ENCODE measurements at places on chromosomes 11 and 22.

DNA sequence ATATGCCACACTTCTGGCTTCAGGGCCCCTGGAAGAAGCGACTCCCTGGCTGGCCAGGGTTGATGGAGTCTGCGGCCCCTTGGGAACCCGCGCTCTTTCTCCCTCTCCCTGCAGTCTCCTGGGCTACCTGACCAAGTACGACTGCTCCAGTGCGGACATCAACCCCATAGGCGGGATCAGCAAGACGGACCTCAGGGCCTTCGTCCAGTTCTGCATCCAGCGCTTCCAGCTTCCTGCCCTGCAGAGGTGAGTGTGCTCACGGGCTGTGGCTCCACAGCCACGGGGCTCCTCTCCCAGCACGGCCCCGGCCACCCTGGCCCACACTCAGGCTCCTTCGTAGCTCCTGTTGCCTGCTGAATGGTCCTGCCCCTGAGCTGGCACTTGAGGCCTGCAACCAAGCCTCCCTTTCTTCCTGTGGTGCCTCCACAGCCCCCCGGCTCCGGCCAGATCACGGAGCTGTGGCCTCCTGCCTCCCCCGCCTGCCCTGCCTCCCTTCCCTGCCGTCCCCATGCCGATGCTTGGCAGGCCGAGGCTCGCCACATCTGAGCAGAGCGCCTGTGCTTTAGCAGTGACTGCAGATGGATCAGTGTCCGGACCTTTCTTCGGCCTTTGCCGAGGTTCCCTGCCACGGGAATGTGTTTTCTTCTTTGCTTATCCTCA lies 36.2 kb upstream of the KRTAP5-7 start:
- DNase-seq: no peak

DNA sequence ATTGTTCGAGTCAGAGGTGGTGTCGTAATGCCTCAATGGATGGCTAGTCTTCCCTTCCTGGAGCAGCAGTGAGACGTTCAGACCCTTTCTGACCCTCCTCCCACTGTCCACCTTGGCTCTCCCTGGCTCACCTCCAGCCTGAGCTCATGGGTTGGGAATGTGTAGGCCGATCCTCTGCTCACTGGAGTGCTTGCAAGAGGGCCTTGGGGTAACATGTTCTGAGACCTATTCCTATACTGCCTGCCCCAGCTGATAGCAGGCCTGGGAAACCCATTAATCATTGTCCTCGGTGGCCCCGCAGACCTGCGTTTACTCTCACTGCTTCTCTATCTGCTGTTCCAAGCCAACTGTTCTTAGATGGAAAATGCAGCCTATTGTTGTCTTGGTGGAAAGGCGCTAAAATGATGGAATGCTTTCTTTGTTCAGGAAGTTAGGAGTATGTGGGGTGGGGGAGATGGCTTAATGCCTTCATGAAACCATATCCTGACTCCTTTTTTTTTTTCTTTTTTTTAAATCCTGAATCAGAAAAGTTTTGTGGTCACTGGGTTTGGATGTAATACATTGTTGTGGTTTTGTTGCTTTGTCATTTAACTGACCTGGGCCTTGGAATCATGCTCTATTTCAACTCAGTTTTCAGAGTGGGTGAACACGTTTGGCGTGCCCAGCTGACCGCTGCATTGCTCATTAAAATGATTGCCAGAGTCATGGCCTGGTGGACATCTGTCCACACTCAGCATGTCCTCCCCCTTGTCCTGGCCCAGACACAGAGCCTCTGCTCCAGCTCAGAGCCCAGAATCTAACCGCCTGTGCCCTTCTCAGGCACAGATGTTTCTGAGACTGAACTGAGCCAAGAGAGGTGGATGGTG lies 72.5 kb downstream of the MICAL2 start:
- DNase-seq: no peak

DNA sequence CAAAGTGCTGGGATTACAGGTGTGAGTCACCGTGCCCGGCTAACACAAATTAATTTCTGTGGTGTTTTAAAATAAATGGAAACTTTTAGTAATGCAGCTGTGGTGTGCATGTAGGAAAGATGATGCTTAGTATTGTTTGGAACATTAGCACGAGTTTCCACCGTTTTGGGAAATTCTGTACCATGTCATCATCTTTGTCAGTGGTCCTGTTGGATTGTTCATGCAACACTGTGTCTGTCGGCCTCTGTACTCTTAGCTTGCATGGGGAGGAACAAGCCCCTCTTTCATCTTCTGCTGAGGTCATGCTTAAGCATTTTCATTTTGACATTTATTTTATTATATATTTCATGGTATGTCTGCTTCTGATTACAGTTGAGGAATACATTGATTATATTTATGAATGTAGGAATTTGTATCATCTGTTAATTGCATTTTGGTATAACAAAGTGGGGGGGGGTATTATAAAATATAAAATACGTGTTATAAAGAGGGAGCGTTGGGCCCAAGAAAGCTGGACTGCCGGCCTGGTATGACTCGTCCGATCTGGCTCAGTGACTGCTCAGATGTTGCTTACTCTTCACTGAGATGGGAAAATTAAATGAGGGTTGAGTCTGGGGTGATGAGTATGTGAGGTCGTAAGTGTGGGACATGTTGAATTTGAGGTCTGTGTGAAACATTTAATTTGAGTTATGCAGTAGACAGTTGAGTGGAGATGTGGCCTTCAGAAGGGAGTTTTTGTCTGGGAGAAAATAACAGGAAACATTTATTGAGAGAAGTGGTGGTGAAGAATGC lies 28.7 kb downstream of the CECR2 start:
- DNase-seq: no peak

- peak; percentile 87 for DNase-seq
Measured at GRCh38 chr22:29167032-29167911, 38.4 kb upstream of the EMID1 start.

DNA sequence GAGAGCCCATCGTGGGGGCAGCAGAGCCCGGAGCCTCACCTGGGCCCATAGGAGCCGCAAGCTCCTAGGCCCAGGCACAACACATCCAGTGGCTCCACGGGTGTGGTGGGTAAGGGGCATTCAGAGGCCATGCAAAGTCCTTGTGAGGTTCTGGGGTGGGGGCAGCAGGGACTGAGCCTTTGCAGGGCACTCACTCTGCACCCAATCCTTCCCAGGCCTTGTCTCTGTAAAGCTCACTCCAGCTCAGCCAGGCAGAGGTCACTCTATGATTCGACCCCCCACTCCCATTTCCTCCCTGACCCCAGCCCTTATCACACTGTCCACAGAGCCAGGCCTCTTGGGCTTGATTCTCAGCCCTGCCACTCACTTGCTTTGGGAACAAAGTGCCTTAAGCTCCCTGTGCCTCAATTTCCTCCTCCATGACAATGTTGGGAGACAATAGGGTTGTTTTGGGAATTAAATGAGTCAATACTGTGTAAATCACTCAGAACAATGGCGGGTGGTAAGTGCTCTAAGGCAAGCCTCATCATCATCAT lies 46.6 kb downstream of the LRRC32 start:
- DNase-seq: no peak

GRCh38 chr11:118437208-118438125 lies 1.2 kb downstream of the KMT2A start:
- DNase-seq: peak; percentile 69

DNA sequence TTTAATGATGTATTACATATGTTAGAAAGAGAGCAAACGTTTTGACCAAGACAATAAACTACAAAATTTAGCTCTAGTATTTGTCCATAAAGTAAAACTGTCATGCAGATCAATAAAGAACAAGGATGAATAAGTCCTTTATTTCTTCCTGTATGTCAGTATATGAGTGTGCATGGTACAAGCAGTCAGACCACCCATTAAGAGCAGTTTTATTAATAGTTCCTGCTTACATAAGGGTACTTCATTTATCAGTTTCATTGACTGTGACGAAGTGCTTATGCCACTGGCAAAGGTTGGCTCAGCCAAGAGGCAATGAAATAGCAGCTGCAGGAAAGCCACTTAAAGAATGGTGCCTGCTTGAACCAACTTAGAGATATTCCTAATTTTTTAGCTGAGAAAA lies 913.0 kb upstream of the CNTN5 start:
- DNase-seq: no peak

- DNase-seq: no peak
Measured at GRCh38 chr22:45742866-45743450, 71.3 kb downstream of the ATXN10 start.

DNA sequence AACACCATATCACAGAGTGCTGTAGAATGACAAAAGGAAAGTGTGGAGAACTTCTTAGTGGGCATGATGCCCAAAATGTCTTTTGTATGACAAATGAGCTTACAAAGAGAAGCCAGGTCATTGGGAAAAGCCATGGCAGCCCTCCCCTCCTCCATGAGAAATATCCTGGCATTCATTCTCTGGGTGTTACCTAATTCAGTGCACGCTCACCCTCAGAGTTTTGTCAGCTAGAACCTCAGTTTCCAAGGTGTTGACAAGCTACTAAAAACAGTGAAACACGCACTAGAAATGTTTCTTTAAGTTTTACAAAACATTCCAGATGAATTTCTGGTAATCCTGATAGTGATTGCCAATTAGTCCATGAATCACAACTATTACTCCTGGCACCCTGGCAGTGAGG lies 105.4 kb upstream of the FSHB start:
- no peak for DNase-seq

DNA sequence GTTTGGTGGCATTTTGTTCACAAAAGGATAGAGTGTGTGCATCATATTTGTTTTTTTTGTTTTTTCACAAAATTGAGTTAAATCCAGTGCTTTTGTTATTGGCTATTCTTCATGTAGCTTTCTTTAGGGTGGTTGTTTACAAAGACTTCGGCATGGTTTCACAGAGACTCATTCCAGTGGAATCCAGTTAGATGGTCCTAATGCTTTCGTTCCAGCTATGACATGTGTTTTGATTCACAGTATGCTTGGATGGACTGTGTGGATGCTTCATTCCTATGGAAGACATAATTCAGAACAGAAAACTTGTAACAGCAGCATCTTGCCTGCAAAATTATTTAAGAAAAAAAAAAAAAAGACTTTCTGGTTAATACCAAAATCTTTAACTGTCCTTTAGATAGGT lies 97.9 kb downstream of the PDHX start:
- DNase-seq: no peak

DNA sequence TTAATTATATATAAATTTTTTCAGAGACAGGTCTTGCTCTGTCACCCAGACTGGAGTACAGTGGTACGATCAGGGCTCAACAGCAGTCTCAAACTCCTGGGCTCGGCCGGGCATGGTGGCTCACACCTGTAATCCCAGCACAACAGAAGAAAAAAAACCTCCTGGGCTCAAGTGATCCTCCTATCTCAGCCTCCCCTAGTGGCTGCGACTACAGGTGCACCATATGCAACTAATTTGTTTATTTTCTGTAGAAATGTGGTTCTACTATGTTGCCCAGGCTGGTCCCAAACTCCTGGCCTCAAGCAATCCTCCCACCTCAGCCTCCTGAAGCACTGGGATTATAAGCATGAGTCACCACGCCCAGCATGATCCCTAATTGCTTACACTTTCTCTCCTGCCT lies 56.1 kb upstream of the SLC35C1 start:
- no peak for DNase-seq
